Left lung (tissue), 14 donors: ENCODE measurements at places on chromosomes 4 and X. TPM values are rescaled to one million over a fixed set of nuclear protein-coding genes. Genes with fewer than 3 reads are reported as not detected.

The USP17L15 gene
- polyA plus RNA-seq = not detected

The SYP gene
- polyA plus RNA-seq = 2.9 TPM

DNA sequence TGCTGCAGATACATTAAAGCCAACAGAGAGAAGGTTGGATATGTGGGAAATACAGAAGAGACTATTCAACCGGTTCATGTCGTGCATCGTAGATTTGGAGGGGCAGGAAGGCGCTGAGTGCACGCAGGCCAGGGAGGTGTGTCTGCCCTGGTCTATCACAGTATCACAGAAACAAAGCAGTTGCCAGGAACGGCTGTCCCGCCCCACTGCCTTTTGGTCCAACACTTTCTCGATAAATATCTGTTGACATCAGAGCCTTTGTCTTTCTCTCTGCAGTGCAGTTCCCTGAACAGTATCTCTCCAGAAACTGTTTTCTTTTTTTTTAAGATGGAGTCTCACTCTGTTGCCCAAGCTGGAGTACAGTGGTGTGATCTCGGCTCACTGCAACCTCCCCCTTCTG, 151.1 kb upstream of the BCOR start:
- DNase-seq = no peak

DNA sequence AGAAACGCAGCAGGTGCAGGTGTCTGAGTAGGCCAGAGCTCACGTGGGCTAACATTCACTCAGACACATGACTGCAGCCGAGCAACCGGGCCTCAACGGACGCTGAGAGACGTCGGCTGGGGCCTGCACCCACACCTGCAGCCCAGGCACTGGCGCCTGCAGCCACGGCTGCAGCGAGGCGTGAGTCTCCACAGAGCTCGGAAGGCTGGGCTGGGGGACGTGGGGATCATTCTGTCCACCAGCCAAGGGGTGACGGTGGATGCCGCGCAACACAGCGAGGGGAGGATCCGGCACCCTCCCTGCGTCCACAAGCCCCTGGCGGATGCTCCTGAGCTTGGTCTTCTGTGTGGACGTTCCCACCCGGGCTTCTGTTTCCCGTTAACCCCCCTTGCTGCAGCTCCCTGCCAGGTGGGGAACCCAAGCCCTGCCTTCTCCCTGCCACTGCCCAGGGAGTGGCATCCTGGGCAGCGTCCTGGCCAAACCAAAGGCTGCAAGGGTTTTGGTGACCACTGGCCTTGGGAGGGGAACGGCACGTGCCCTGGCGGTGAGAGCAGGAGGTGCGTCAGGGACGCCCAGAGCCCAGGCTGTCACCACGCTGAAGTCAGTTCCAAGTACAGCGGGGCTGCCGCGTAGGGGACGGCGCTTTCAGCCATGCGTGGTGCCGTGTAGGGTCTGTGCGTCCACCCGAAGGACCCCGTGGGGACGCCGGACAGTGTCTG, 16.3 kb downstream of the PPP2R3B start:
- DNase-seq = peak; percentile 65

GRCh38 chr4:182547435-182547834, 304.2 kb downstream of the TENM3 start:
- no peak for DNase-seq

GRCh38 chr4:32562010-32562409, 1841.8 kb downstream of the PCDH7 start:
- no peak for DNase-seq

GRCh38 chr4:69066945-69067344, 29.3 kb upstream of the UGT2B7 start:
- DNase-seq = no peak

DNA sequence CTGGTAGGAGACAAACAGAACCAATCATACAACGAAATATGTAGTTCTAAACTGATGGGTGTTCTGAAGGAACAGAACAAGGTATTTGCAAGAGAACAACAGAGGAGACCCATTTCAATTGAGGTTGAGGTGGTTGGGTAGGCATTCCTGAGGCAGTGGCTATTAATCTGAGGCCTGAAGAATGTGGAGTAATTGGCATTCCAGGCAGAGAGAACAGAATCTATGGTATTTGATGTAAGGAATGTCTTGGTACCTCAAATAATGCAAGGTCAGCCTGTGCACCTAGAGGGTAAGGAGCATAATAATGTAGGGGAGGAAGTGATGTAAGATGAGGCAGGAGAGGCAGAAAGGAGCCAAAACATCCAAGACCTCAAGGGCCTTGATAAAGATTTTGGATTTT, 109.5 kb upstream of the TEX13C start:
- DNase-seq = no peak

- no peak for DNase-seq
These were observed 14.5 kb downstream of the CDS1 start for GRCh38 chr4:84597450-84597849.

DNA sequence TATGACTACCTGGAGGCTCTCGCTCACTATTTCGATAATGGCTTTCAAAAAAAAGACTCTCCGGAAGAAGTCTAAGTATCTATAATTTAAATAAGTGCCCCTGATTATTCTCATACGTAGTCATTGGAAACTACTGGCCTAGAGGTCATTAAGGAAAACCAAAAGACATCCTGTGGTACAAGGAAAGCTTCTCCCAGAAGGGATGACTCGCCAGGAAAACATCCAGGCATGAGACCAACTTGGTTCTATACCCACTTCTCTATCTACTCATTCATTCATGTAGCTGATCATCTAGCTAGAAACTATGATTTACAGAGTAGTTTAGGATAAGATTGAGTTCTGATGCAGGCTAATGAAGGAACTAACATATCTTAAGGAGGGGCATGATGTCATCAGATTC, 37.7 kb downstream of the SOX3 start:
- no peak for DNase-seq

DNA sequence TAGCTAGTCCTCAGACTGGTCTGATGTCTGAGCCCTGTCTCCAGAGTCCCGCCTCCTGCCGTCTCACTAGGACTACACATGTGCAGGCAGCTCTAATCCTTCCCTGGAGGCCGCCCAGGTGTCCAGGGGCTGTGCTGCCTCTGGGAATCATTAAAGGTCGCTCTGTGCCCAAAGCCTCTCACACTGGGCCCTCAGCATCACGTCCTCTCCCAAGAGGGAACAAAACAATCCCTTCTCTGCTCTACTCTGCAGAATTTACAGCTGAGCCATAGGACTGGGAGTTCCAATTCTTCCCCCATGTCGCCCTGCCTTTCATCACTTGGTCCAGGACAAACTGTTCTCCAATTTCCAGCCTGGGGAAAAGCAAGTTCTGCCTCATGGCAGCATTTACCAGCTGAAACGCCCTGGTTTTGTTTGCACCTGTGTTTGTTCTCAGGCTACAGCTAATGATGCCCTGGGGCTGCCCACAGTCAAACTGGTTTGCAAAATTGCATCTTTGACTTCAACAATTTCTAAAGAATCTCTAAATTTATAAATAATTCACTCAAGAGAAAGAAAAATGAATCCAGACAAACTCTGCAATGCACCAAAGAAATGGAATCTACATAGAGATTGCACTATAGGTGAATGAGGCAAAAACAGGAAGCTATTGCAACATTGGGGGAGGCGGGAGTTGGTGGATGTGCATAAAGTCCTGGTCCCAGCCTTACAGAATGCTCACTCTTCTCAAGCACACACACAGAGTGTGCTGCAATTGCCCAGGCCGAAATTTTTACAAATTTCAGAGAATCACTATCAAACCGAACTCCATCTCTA, 7.2 kb upstream of the MRFAP1 start:
- no peak for DNase-seq

DNA sequence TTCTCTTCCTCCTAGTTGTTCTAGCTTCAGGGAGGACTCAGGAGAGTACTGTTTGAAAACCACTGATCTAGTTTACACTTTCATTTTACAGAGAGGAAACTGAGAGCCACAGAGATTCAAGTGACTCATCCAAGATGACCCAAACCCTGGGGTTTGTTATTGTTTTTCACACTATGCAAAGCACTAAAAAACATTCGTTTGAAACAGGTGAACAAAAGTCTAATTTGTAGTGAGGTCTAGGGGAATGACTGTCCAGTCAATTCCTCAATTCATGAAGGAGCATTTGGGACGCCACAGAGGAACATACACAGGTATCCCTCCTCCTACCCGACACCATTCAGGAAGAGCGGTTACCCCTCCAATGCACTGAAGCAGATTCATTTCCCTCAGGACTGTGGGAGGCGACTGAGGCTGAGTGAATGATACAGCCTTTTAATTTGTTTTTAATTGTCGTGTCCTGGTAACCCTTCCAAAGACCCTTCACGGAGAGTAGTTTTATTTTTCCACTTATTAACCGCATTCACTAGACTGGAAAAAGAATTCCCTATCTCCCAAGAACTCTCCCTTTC, 30.3 kb downstream of the TLR10 start:
- DNase-seq = no peak

GRCh38 chrX:110374559-110374958, 15.9 kb downstream of the RTL9 start:
- DNase-seq = no peak

- no peak for DNase-seq
These were observed 119.5 kb upstream of the CHRDL1 start for GRCh38 chrX:110915111-110915510.

DNA sequence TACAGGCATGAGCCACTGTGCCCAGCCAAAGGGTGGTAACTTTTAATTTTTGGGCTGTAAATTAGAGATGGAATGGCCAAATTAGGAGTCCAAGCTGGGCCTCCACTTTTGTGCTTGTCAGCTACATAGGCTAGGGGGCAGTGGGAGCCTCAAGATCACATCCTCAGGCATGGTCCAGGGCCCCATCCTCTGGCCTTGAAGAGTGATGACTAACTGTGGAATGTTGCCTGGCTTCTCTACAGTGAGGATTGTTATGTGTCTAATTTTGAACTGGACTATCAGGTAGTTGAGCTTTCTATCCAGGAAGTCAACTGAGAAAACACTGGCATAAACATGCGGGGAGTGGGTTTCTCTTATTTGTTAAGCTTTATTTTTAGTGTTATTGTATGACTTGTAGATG, 33.0 kb downstream of the CCNG2 start:
- no peak for DNase-seq

DNA sequence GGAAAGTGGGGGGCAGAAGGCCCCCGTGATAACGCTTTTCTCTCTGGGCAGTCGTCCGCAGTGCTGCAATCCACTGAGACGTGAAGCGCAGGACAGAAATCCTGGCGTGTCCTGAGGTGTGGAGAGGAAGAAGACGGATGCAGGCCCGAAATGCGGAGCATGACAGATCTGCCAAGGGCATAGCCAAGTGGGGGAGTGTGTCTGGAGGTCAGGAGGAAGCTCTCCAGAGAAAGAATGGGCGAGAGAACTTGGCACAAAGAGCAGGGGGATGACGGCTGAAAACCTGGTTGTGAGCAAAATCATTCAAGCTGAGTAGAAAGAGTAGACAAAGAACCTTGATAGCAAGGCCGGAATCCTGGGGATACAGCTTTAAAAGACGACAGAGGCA, 23.7 kb upstream of the HELT start:
- DNase-seq = no peak

DNA sequence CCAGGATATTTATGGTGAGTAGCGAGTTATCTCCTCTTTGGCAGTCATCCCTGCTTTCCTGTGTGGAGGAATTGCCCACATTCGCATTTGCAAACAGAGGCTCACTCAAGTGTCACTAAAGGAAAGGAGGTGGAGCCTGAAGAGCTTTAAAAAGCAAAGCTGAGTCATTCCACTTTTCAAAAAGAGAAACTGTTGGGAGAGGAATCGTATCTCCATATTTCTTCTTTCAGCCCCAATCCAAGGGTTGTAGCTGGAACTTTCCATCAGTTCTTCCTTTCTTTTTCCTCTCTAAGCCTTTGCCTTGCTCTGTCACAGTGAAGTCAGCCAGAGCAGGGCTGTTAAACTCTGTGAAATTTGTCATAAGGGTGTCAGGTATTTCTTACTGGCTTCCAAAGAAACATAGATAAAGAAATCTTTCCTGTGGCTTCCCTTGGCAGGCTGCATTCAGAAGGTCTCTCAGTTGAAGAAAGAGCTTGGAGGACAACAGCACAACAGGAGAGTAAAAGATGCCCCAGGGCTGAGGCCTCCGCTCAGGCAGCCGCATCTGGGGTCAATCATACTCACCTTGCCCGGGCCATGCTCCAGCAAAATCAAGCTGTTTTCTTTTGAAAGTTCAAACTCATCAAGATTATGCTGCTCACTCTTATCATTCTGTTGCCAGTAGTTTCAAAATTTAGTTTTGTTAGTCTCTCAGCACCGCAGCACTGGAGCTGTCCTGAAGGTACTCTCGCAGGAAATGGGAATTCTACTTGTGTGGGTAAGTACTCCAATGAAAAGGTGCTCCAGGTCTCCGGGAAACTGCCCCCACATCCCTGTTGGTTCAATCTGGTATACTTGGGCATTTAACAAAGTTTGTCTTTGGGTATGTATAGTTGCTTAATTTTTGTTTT, at the start of gene EGF:
EGF (plus strand) TSS at position 178 of the 890 bp plus-strand sequence; CDS start at position 631, 453 bp downstream.
- DNase-seq = no peak

DNA sequence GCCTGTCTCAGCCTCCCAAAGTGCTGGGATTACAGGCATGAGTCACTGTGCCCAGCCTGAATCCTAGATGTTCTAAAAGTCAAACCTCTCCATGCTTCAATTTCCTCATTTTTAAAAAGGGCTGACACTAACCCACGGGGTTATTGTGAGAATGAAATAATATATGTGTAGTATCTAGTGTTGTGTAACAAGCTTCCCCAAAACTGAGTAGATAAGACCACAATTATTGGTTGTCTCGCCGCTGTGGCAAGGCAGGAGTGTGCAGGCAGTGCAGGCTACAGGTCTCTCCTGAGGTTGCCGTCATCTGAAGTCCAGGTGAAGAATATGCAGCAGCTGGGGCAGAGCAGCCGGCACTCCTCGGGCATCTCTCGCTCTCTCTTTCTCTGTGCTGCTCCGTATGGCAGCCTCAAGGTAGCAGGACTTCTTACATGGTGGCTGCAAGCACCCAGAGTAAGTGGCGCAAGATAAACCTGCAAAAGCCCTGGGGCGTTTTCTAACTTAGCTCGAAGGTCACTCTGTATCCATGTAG, 30.9 kb downstream of the RAB33B start:
- DNase-seq = no peak

- no peak for DNase-seq
These were observed 44.8 kb downstream of the RBMX start for GRCh38 chrX:136835761-136836160.

DNA sequence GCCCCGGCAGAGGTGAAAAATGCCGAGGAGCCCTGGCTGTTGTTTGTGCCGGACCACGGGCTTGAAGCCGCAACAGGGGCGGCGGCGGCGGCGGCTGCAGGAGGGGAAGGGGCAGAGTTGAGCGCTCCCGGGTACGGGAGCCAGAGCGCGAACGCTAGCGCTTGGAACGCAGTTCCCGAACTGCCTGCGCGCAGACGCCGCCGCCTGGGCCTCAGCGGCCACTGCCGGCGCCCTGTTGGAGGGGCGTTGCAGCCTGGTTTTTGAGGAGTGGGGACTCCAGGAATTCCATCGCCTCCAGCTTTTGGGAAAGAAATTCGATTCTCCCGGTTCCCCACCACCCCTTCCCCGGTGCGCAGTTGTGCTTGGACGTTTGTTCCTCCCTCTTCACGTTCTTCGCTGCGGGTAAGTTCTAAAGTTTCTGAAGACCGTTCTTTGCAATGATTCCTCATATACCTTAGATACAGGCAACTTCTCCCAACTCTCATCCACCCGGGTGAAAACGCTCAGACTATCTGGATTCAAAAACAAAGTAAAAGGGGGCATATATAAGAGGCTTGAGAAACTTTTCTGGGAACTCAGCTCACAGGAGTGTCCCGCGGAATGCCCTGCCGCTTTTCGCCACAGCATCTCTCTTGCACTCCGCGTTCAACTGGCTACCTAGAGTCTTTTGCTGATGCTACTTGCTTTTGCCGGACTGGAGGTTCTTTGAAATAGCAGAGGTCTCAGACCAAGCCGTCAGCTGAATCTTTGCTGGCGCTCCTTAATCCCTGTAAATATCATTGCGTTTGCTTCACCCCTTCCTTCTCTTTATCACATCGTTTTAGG, 1.0 kb downstream of the FAT4 start:
- DNase-seq = peak; percentile 85

GRCh38 chrX:84737471-84737871, 235.2 kb upstream of the HDX start:
- DNase-seq = peak; percentile 1
